ENCODE measurements at places on chromosomes 6 and 20.

- DNase-seq, result no peak
Measured at GRCh38 chr20:9483131-9483530, 31.3 kb upstream of the LAMP5 start.

DNA sequence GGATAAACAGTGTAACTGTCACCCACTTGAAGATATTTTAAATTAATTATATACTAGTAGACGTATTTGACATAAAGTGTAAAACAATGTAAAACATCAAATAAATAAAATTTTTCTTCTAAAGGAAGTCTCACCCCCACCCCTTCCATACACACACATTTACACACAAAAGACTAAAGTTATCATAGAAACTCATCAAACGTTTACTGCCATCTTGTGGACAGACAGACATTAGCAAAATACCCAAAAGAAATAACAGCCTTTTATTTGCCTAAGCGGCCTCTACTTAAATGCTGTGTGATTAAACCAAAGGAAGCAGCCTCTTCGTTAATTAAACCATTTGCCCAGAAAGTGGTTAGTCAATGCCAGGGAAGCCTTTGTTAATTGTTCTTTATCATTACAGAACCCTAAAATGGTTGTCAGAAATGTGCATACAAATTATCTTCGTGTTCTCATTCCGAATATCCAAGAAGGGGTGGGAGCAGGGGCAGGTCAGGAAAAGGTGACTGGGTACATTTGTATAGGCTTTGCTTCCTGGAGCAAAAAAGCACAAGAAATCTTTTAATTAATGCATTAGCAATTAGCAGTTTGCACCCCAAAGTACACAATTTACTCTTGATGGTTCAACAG lies 176.2 kb upstream of the SASH1 start:
- DNase-seq, result peak; percentile 39

DNA sequence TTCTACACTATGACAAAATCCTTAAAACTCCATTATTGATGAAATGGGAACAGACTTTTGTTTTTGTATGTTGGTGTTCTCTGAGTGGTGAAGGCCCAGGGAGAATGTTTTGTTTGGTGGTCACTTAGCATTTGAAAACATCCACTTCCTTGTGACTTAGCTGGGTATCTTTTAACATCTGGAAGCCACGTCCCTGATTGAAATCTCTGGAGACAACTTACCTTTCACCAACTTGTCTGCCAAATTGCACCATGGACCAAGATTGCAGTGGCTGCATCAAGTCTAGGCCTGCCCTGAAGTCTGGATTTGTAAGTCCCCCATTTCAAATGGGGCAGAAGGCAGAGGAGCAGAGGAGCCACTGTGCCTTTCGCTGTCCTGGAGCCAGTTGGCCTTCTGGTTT lies 534 bp upstream of the EFCAB8 start:
- peak; percentile 51 for DNase-seq

DNA sequence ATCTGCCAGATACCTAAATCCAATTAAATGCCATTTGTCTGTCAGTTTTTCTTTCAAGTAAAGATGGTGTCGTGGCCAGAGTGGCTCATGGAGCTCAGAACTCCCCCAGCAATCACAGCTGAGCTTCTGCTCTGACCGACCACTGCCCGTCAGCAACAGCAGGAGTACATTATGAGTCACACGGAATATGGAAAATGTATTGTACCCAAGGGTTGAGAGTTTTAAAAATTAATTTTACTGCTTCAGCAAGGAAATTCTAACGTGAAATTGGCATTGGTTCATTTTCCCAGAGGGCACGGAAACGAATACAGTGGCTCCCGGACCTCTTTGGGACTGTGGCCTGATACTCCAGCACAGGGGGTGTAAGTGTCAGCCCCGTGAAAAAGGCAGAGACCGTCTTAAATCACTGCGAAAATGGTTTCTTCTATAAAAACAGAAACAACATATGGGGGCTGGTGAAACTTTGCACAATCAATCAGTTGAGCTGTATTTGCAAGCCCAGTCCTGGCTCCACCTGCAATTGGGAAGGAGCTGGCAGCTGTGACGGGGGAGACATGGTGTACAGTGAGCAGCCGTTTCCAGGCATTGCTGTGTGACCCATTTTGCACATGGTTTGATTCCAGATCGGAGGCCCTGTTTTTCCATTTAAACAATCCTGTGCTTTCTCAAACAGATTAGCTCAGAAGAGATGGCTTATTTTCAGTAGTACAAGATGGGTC lies 12.8 kb downstream of the NPEPL1 start:
- DNase-seq, result no peak

DNA sequence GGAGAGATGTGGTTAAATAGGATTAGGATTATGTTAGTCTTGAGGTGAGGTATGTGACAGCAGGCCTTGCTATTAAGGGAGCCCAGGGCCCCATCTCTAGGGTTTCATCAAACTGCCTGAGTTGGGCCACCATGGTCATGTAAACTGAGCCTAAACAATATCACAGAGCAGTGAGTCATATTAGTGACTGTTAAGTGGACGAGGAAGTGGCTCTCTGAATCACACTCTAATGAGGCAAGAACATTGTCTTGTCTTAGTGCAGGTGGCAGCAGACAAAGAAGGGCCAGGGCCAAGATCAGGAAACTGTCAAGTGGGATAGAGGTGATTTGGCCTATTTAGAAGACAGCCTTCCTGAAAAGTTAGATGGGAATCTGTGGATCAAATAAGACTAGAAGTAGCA lies 23.1 kb downstream of the ENPP3 start:
- peak; percentile 48 for DNase-seq

- no peak for DNase-seq
Measured at GRCh38 chr6:71287038-71287437, 1.6 kb upstream of the OGFRL1 start.

- peak; percentile 40 for DNase-seq
Measured at GRCh38 chr6:21305893-21306332, 287.6 kb upstream of the SOX4 start.

- no peak for DNase-seq
Measured at GRCh38 chr6:121351916-121352315, 17.6 kb upstream of the TBC1D32 start.

- DNase-seq, result no peak
Measured at GRCh38 chr6:73542891-73543290, 22.1 kb upstream of the EEF1A1 start.

- peak; percentile 64 for DNase-seq
Measured at GRCh38 chr6:149696901-149697300, 21.0 kb downstream of the LATS1 start.

DNA sequence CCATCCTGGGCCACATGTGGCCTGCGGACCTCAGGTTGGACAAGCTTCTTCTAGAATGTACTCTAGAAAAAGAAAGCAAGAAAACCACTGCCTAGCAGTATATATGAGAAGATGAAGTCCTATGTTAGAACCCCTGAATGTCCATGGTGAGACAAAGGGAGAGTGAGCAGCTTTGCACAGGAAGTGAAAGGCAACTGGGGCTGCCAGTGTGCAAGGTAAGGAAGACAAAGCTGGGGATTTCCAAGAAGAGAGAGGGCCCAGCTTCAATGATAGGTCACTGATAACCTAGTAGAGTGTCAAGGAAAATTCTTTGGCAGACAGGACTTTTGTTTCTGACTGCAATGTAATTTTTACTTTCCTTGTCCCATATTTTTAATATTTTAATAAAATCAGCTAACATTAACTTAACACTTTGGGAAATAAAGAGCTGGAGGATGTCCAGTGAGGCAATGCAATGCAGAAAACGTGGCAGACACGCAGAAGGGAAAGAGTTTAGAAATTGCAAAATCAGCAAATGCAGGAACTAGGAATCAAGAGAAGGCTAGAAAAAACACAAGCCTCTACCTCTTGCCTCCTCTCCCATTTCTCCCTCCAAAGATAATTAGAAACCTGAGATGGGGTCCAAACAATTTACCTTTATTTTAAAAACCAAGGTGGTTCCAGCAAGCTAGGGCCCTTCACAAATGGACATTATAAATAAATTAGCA lies 47.4 kb downstream of the CYP39A1 start:
- no peak for DNase-seq

DNA sequence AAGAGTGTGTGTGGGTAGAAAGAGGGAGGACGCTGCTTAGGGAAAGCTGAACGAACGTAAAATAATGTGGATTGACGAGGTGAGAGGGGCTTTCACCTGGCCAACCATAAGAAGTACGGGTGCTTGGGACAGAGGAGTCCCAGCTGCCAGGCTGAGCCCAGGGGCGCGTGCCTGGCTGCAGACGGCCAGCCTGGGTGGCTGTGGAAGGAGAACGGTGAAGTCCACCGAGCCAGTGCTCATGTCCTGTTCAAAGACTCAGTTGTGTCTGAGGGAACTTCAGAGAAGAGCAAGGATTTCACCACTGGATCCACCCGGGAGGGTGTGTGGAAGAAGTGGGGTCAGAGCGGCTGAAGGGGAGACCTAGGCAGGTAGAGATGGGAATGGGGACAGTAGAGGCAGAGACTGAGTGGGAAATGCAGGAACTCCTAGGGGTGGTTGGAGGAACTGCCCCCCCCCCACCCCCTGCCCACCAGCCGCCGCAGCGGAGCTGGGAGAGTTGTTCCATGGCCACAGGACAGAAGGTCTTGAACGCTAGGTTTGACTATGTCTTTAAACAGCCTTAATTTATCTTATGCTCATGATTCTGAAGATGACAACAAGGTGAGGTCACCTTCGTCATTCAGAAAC lies 68.1 kb upstream of the TBXT start:
- DNase-seq, result no peak

DNA sequence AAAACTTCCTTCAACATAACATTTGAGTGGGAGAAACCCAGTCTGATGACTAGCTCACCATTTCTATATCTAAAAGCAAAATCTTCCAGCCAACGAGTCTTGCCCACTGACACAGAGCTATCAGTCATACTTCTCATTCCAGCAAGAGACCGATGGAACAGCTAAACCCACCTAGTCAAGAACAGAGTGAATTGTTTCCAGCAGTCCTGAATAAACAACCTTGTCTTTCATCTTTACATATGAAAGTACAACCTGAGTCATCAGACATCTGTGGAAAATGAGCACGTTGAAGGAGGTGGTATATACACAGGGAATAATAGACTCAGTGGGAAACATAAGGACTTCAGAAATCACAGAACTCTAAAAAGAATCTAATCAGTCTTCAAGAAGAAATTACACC lies 23.8 kb downstream of the NRSN1 start:
- DNase-seq, result no peak

DNA sequence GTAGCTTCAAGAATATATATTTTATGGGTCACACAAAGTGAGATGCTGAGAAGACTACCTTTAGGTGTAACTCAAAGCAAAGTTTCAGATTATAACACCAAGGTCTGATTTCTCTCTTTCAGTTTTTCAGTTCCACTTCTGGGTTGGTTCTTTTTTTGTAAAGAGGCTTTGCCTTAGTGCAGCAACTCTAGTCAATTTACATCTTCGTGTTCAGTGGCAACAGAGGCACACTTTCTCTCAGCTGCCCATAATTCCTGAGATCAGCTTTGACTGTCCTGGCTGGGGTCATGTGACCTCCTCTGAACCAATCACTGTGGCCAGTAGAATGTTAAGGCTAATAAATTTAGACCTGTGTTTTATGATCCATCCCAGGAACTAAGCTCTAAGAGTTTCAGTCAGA lies 120.2 kb downstream of the TINAG start:
- no peak for DNase-seq

DNA sequence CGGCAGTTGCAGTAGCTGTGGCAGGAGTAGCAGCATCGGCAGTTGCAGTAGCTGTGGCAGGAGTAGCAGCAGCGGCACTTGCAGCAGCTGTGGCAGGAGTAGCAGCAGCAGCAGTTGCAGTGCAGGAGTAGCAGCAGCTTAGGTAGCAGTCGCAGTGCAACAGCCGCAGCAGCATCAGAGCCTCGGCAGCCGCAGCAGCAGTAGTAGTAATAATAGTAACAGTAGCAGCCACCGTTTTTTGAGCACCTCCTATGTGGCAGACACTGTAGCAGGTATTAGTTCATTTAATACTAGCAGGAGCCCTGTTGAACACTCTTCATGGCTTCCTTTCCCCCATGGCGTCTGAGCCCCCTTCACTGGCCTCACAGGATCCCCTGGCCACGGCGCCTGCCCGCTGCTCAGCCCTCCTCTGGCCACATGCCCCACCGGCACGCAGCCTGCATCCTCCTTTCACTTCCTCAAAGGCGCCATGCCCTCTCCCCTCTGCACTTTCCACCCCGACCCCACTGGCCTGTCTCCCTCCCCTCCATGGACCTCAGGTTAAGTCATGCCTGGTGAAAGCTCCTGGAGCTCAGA lies 19.1 kb upstream of the IRF4 start:
- no peak for DNase-seq

- peak; percentile 2 for DNase-seq
Measured at GRCh38 chr6:126531840-126532239, 191.9 kb downstream of the CENPW start.

GRCh38 chr20:55014766-55015165 lies 539.4 kb downstream of the DOK5 start:
- no peak for DNase-seq
